Esophagus squamous epithelium (tissue), 5 donors: ENCODE measurements at places on chromosomes 12 and 14.
A peak's percentile ranks its signal among the peaks of the same experiment; 100 is the strongest.

DNA sequence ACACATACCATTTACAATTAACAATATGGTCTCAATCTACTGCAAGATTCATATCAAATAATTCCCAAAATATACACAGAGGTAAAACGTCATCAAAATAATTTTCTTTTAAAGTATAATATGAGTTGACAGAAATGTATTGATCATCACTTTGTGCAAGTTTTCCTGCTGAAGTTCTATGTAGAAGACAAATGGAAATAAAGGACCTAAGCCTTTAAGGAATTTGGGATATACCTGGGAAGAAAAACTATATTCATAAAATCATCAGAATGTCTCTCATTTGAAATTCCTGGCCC lies 61.1 kb upstream of the DAAM1 start:
- no peak for DNase-seq

DNA sequence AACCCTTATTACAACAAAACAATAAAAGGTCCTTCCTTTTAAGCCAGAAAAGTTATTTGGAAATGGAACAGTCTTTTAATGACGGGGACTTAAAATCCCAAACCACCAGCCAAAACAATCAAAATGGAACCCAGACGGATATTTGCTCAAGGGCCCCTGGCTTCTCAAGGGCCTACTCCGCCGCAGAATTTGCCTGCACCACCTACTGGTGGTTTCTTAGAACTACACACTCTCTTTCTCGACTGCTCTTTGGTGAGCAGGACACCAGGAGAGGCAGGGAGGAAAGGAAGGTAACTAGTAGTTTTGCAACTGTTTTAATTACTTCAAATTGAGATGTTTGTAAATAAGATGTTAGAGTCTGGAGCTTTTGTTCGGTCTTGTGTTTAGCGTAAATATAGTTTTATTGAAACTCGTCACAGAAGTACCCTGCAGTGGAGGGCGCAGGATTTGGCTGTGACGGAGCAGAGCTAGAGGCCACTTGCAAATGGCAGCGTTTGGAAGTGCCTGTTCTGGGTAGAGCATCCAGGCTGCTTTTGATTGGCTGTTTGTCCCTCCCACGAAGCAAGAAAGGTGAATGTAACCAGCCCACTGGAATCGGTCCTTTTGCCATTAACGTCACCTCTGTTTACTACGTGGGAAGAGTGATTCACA lies 238.5 kb downstream of the CACNA1C start:
- no peak for DNase-seq

DNA sequence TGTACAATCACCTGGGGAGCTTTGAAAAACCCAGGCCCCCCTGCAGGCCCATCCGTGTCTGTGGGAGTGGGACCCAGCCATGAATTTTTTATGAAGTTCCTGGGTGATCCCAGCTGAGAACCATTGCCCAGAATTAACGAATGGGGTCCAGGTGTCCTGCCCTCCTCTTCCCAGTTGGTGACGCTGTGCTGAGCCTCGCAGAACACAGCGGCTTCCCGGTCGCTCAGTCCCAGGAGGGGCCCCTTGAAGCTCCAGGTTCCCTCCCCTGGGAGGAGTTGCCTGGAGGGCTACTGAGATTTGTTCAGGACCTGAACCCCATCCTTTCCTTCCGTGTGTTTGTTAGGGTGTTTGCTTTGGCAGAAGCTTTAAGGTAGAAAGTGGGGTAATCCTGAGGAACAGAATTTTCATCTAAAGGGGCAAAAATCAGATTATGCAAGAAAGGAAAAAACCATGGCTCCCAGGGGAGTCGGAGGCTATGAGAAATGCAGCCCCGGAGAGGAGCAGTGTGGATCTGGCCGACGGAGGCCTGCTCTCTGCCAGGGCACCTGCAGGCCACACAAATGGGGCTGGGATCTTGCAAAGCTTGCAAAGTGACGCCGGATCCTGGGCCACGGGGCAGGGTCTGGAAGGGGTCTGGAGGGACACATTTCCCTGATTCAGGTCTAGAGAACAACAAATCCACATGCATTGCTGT lies 164.7 kb upstream of the PRMT8 start:
- no peak for DNase-seq

DNA sequence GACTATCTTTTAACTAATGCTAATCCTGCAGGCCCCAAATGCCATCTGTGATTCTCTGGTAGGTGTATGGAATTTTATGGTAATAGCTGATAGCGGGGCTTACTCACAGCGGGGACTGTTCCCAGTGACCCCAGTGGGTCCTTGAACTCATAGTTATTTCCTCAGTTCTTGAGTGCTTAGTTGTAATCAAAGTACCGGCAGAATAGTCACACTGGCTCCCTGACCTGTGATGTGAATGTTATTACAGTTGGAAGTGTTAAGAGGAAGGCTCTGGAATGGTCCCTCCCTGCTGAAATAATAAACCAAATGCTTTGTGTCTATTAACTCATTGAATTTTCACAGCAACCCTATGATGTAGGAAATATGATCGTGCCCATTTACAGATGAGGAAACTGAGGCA lies 78.3 kb downstream of the NDUFA12 start:
- no peak for DNase-seq

DNA sequence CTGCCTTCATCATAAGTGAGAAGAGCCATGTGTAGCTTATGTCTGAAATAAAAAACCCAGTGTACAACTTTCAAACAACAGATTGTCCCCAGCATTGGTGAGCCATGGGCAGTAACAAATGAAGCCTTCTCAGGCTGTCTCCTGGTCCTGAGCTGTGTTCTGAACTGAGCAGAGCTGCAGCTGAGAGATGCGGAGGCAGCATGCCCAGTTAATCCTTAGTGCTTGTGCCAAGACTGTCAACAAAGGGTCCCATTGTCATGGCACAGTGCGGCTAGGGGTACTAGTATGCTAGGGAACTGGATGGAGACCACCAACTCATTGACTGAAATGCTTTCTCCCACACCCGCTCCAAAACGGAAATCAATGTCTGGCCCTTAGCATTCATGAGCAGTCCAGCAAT lies 154.3 kb downstream of the RMST start:
- no peak for DNase-seq

GRCh38 chr12:118763234-118763633 lies 218.1 kb upstream of the SRRM4 start:
- DNase-seq = no peak

GRCh38 chr12:57771873-57772428 lies at the start of gene METTL1:
TSS of gene METTL1 (minus strand) at chr12:57772105. CDS start at chr12:57772083, 22 bp downstream.
- peak; percentile 67 for DNase-seq

- DNase-seq = no peak
These were observed 73.0 kb downstream of the SERPINA3 start for GRCh38 chr14:94685166-94685581.

DNA sequence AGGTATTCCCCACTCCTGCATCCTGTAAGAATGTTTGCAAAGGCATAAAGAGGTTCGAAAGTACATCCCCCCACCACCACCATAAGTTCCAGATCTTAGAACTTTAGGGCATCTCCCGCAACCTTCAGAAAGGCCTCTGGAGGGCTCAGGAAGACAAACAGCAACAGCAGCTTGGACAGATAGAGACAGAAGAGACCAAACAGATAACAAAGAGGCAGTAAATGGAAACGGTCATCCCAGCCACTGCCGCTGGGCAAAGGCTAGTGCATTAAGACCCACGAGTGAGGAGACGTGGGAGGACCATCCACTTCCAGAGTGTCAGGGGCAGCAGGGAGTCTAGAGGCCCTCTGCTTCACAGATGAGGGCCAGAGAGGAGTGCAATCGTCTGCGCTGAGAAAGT lies 124.3 kb downstream of the CRACR2A start:
- no peak for DNase-seq

GRCh38 chr12:2897418-2897817 lies 6.7 kb downstream of the TULP3 start:
- DNase-seq = no peak

- no peak for DNase-seq
These were observed 124.5 kb downstream of the PTPRO start for GRCh38 chr12:15446807-15447206.

- DNase-seq = no peak
These were observed 39.1 kb downstream of the ADCK1 start for GRCh38 chr14:77838831-77839511.

DNA sequence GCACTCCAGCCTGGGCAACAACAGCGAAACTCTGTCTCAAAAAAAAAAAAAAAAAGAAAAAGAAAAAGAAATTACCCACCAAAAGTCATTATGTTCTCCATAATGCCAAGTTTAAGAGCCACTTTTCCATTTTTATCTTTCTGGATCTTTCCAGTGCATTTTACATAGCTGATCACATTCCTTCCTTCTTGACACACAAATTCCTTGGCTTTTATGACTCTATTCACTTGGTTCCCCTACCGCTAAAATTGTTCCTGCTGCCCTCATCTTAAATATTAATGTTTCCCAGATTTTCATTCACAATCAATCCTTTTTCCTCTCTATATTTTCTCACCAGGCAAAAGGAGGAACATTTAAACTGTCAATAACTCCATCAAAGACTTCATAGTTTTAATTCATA lies 20.2 kb downstream of the KLHL28 start:
- DNase-seq = no peak

DNA sequence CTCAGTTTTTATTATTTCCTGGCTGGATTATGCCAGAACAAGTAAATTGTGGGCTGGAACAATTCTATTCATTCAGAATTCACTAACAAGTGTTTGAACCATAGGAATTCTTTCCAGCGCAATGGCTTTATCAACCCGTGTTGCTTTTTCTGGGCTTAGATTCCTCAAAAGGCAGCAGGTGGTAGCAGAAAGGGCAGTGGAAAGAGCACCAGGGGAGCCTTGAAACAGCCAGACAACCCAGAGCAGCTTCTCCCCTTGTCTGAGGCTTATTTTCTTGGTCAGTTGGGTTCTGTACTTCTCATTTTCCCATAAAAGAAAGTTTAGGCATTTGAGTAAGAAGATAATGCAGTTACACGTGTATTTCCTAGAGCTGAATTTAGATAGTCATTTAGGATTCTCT lies 130.7 kb downstream of the OTOGL start:
- DNase-seq = no peak

GRCh38 chr14:75717729-75718128 lies 56.7 kb downstream of the TTLL5 start:
- DNase-seq = no peak

GRCh38 chr12:64696080-64696741 lies 63.0 kb downstream of the GNS start:
- no peak for DNase-seq

- no peak for DNase-seq
These were observed 57.1 kb downstream of the ERC1 start for GRCh38 chr12:1047898-1048660.

- DNase-seq = no peak
These were observed 7.8 kb upstream of the TBPL2 start for GRCh38 chr14:55448141-55448614.

DNA sequence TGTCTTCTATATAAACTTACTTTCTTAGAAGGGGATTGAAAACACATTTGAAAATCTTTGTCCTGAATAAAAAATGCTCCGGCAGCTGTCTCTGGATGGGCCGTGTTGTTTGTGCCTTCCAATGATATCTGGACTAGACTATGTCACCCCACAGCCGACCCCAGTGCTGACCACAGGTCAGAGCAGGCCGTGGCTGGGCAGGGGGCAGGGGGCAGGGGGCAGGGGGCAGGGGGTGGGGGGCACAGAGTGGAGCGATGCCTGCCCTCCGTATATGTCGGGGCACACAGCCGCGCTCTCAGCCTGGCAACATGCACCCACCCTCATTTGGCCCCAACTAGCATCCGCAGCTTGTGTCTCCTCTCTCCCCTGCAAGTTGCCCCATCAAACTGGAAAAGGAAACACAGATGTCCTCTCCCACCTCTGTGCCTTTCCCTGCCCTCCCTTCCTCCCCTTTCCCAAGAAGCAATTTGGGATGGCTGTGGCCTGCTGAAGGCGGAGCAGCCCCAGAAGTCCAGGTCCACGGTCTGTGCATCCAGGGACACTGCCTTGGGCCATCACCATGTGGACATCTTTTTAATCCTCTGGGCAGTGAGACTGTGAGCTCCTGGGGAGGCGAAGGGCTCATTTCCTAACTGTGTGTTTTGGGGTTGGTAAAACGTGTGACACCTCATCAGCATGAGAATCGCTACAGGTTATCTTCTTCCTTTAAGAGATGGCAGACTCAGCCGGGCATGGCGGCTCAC lies 295.7 kb upstream of the RTL1 start:
- DNase-seq = no peak

- DNase-seq = no peak
These were observed 46.3 kb downstream of the ADGRD1 start for GRCh38 chr12:131000000-131000486.

GRCh38 chr12:53034459-53034858 lies 15.4 kb upstream of the TNS2 start:
- DNase-seq = no peak

GRCh38 chr12:96814200-96814599 lies 92.9 kb upstream of the NEDD1 start:
- no peak for DNase-seq

- DNase-seq = no peak
These were observed 204.0 kb upstream of the FOXN3 start for GRCh38 chr14:89621009-89621421.

- DNase-seq = no peak
These were observed 37.1 kb upstream of the PLEK2 start for GRCh38 chr14:67449096-67449495.
